ENCODE measurements at places on chromosomes 5 and 9. TPM values are rescaled to one million over a fixed set of nuclear protein-coding genes. Genes with fewer than 3 reads are reported as not detected.

Gene ROR2
- 2.2 TPM for total RNA-seq

Gene HK3
- not detected for total RNA-seq

GRCh38 chr5:164265566-164265965 lies 760.1 kb downstream of the MAT2B start:
- no peak for DNase-seq

GRCh38 chr5:151132963-151133362 lies 24.6 kb downstream of the ANXA6 start:
- DNase-seq: no peak

GRCh38 chr5:135031813-135032694 lies 2.0 kb downstream of the PITX1 start:
- no peak for DNase-seq

Gene PRRX2
- total RNA-seq: 12.7 TPM

- DNase-seq: peak; percentile 70
Measured at GRCh38 chr5:164175083-164175482, 669.7 kb downstream of the MAT2B start.

Gene LHFPL2
- total RNA-seq: 11.3 TPM

DNA sequence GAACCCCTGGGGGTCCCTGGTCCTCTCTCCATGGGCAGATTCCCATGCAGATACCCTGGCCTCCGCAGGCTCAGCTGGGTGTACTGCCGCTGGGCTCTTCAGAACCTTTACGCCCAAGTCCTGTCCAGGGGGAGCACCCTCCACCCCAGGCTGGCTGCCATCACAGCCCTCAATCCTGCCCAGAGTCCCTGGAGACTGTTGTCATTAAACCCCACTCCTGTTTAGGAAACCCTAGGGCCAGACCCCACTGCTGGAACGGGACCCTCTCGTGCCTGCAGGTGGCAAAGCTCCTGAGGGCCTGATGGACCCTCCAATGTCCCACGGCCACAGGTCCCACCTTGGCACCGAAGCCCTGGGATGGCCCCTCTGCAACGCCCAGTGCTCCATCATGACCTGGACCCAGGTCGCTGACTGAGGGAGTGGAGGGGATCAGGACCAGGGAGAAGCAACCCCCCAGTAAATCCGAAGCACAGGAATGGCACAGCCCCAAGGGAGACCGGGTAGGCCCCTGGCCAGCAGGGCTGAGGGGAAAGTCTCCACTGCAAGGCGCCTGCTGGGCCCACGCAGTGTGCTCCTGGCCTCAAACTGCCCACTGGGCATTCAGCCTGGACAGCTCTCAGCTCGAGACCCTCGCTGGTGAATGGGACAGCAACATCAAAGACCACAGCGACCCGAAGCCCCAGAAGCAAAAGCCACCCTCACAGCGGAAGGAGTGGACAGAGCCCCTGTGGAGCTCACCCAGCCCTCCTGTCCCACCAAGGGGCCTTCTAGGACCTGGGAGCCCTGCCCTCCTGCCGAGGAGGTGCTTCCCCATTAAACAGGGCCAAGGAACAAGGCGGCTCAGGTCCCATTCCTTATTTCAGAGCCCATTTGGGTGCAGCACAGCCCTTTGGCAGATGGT lies 8.3 kb downstream of the ZDHHC11B start:
- DNase-seq: no peak

DNA sequence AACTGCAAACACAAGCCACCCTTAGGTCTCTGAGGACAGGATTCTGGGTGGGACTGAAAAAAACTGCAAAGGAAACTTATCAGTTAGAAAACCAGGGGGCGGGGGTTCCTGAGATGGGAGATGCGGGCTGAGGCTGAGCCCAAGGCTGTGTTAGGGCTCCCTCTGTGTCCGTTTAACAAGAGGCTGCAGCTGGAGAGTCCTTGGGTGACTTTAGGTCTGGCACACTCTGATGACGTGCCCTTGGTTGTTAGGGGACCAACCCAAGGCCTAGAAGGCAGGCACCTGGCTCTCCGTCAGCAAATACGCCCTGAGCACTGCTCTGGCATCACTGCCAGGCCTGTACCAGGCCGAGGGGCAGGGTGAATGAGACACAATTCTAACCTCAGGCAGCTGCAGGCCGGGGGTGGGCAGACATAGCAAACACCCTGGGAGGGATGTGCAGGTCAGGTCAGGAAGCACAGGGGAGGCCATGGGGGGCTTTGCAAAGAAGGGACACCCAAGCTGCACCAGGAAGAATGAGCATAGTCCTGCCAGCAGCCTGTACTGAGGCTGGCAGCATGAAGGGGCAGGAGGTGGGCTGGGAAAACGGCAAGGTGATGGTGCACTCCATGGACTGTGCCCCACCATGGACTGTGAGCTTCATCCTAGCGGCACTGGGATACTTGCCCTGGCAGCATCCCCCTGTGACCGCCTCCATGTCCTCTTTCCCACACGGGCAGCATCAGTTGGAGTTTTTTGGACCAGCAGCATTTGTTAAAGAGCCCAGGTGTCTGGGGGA lies 137.9 kb downstream of the GABBR2 start:
- no peak for DNase-seq

GRCh38 chr5:155029240-155029639 lies 15.7 kb downstream of the KIF4B start:
- no peak for DNase-seq

Gene PDE4D
- total RNA-seq: 9.2 TPM

Gene STOM
- total RNA-seq: 84.8 TPM

Gene LIFR
- 10.4 TPM for total RNA-seq

DNA sequence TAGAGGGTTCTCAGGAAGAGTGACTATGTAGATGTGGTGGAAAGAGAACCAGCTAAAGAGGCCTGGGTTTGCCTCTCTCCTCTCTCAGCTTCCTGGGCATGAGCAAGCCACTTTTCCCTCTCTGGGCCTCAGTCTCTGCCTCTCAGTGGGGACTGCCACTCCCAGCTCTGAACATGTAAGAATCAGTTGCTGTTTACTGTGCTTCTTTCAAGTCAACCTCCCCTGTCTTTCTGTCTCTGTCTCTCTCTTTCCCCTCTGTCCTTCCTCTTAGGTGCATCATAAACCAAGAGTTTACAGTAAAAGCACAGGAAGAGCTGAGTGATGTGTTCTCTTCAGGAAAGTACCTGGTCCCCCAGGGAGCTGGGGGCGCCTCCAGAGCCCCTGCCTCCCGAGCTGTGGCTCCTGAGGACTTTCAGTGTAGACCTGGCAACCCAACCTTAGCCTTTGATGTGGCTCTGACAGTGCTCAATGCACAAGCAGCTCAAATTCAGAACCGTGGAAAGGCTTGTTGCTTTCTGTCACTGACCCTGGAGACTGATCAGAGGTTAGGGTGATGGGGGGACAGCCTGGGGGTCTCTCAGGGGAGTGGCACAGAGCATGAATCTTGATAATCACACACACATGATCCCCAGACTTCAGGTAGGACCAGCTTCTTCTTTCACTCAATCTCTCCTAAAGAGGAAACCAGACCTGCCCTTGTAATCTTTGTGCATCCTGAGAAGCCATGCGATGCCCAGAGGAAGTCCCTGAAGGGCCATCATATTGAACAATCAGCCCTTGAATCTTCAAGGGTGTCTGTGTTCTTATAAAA lies 59.4 kb upstream of the TNFSF8 start:
- no peak for DNase-seq

All from IMR-90 (cell line).